ENCODE measurements at places on chromosomes 12 and 14. TPM values are rescaled to one million over a fixed set of nuclear protein-coding genes. Genes with fewer than 3 reads are reported as not detected.

- H3K36me3 ChIP-seq, result no peaks in the 10 kb centered on the region
- H3K4me1 ChIP-seq, result no peaks in the 10 kb centered on the region
- H3K27me3 ChIP-seq, result no peaks in the 10 kb centered on the region
- no peak overlapping the region for H3K27ac ChIP-seq
Observed at GRCh38 chr14:92372230-92372629, 49.3 kb downstream of the SLC24A4 start.

- no peak overlapping the region for H3K27ac ChIP-seq
- no peak overlapping the region for H3K4me3 ChIP-seq
- no peaks in the 10 kb centered on the region for H3K4me1 ChIP-seq
- no peaks in the 10 kb centered on the region for H3K36me3 ChIP-seq
- DNase-seq, result no peak
- no peaks in the 10 kb centered on the region for H3K27me3 ChIP-seq
Observed at GRCh38 chr14:52117111-52117832, 48.4 kb upstream of the NID2 start.

GRCh38 chr14:104693482-104694431, 4.3 kb downstream of the INF2 start:
- no peak for DNase-seq
- no peak overlapping the region for H3K4me3 ChIP-seq
- H3K27me3 ChIP-seq, result no peaks in the 10 kb centered on the region
- peak overlapping the region; percentile 76 for H3K27ac ChIP-seq
- peaks cover 7% of the 10 kb centered on the region for H3K36me3 ChIP-seq

- no peaks in the 10 kb centered on the region for H3K27me3 ChIP-seq
- DNase-seq, result no peak
- H3K27ac ChIP-seq, result no peak overlapping the region
- H3K4me1 ChIP-seq, result no peaks in the 10 kb centered on the region
Observed at GRCh38 chr12:28063355-28063880, 90.9 kb upstream of the PTHLH start.

GRCh38 chr14:71638523-71639196, 293.6 kb upstream of the RGS6 start:
- H3K27me3 ChIP-seq, result no peaks in the 10 kb centered on the region
- H3K4me3 ChIP-seq, result no peak overlapping the region
- H3K27ac ChIP-seq, result no peak overlapping the region
- no peak for DNase-seq
- no peaks in the 10 kb centered on the region for H3K36me3 ChIP-seq

- H3K36me3 ChIP-seq, result no peaks in the 10 kb centered on the region
- no peaks in the 10 kb centered on the region for H3K27me3 ChIP-seq
- peak overlapping the region; percentile 73 for H3K27ac ChIP-seq
- peaks cover 10% of the 10 kb centered on the region for H3K4me1 ChIP-seq
- H3K4me3 ChIP-seq, result peak overlapping the region; percentile 51
Observed at GRCh38 chr12:10749700-10750384, 26.7 kb upstream of the YBX3 start.

DNA sequence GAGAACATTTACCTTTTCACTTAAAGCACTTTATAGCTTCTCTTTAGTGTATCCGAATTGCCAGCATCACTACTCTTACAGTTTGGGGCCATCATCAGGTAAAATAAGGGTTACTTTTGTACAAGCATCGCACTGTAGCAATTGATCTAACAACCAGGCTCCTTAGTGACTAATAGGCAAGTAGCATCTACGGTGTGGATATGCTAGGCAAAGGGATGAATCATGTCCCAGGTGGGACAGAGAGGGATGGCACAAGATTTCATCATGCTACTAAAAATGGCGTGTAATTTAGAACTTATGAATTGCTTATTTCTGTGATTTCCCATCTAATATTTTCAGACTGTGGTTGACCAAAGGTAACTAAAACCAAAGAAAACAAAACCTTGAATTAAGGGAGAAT, 582.3 kb downstream of the KCNH5 start:
- no peak overlapping the region for H3K4me3 ChIP-seq
- H3K27ac ChIP-seq, result no peak overlapping the region
- no peaks in the 10 kb centered on the region for H3K36me3 ChIP-seq
- H3K4me1 ChIP-seq, result no peaks in the 10 kb centered on the region
- no peak for DNase-seq
- H3K27me3 ChIP-seq, result no peaks in the 10 kb centered on the region

GRCh38 chr14:81819344-81819743, 285.7 kb upstream of the SEL1L start:
- H3K36me3 ChIP-seq, result no peaks in the 10 kb centered on the region
- DNase-seq, result no peak
- H3K4me1 ChIP-seq, result no peaks in the 10 kb centered on the region
- no peak overlapping the region for H3K27ac ChIP-seq
- H3K27me3 ChIP-seq, result no peaks in the 10 kb centered on the region
- H3K4me3 ChIP-seq, result no peak overlapping the region

GRCh38 chr12:23950775-23951451, 1.4 kb upstream of the SOX5 start:
- no peak overlapping the region for H3K27ac ChIP-seq
- H3K27me3 ChIP-seq, result peaks cover 36% of the 10 kb centered on the region
- peaks cover 24% of the 10 kb centered on the region for H3K4me1 ChIP-seq
- peak overlapping the region; percentile 47 for H3K4me3 ChIP-seq
- DNase-seq, result no peak

DNA sequence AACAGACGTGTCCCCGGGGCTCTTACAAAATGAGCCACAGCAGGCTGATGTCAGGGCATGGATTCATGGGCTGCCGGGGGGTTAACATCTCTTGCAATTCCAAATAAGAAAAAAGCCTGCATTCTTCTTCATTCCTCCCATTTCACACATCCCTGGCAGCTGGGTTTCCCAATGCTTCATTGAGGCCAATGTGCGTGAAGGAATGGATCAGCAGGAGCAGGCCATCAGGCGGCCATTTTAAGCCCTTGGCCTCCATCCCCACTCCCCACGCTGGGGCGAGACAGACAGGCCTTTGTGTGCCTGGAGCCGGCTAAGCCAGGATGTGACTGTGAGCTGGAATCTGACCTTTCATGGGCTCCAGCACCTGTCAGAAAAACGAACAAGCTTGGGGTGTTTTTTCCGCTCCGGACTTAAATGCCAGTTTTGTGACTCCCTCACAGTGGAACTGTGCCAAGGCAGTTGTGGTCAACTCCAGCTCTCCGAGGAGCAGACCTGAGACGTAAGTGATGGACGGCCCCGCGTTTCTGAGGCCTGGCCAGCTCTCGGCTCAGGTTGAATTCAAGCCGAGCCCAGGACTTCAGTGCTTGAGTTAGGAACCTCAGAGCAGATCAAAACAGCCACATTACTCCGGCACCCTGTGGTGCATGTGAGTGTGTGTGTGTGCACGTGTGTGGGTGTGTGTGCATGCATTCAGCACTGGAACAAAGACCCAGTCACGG, 133.1 kb downstream of the TMEM30B start:
- no peaks in the 10 kb centered on the region for H3K27me3 ChIP-seq
- H3K4me3 ChIP-seq, result no peak overlapping the region
- H3K36me3 ChIP-seq, result no peaks in the 10 kb centered on the region
- peaks cover 50% of the 10 kb centered on the region for H3K4me1 ChIP-seq
- H3K27ac ChIP-seq, result peak overlapping the region; percentile 74

DNA sequence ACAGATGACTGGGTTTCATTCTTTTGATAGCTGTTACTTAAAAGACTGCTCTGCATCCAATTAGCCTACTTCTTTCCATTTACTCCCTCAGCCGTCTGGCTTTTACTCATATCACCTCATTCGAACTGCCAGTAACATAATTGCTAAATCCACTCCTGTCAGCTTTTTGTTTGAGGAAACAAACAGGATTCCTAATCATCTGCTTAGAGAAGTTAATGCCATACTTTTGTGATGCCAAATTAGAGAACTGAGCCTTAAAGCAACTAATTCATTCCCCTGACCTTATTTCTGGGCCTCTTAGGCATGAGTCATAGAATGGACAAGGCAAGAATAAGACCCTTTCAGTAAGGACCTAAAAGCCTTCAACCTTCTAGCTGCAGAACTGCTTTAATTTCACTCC, 2.9 kb downstream of the OXA1L start:
- no peak for DNase-seq
- no peak overlapping the region for H3K27ac ChIP-seq
- H3K27me3 ChIP-seq, result no peaks in the 10 kb centered on the region
- peaks cover 20% of the 10 kb centered on the region for H3K4me1 ChIP-seq
- H3K4me3 ChIP-seq, result no peak overlapping the region
- peaks cover 54% of the 10 kb centered on the region for H3K36me3 ChIP-seq

- no peaks in the 10 kb centered on the region for H3K27me3 ChIP-seq
- no peak overlapping the region for H3K27ac ChIP-seq
- H3K4me1 ChIP-seq, result no peaks in the 10 kb centered on the region
- no peaks in the 10 kb centered on the region for H3K36me3 ChIP-seq
Observed at GRCh38 chr14:94161981-94162380, 12.1 kb upstream of the PPP4R4 start.

DNA sequence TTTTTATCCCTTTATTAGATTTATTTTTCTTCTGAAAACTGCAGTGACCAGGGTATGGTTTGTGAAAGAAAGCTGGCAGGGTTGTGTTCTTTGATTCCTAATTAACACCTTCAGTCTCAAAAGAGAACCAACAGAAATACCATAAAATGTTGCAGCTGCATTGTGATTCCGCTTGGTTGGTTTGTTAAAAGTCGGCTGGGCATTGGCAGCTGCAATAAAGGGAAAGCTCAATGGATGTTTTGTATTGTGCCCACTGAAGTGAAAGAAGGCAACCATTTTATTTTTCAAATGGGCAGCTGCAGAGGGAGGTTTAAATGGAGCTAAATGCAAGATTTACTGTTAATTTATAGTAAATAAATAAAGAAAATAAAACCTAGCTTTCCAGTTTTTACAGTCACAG, 16.7 kb downstream of the LGR5 start:
- DNase-seq, result no peak
- H3K4me1 ChIP-seq, result no peaks in the 10 kb centered on the region
- H3K27me3 ChIP-seq, result no peaks in the 10 kb centered on the region
- H3K36me3 ChIP-seq, result no peaks in the 10 kb centered on the region

- H3K4me1 ChIP-seq, result peaks cover 57% of the 10 kb centered on the region
- no peaks in the 10 kb centered on the region for H3K36me3 ChIP-seq
- H3K4me3 ChIP-seq, result peak overlapping the region; percentile 97
Observed at GRCh38 chr12:56687223-56688128, 608 bp downstream of the PTGES3 start.

GRCh38 chr14:93025055-93025454, 90.7 kb downstream of the ITPK1 start:
- no peak overlapping the region for H3K4me3 ChIP-seq
- no peak overlapping the region for H3K27ac ChIP-seq
- H3K4me1 ChIP-seq, result peaks cover 82% of the 10 kb centered on the region
- no peaks in the 10 kb centered on the region for H3K27me3 ChIP-seq
- no peaks in the 10 kb centered on the region for H3K36me3 ChIP-seq

GRCh38 chr14:81172353-81172752, 48.4 kb downstream of the GTF2A1 start:
- H3K36me3 ChIP-seq, result no peaks in the 10 kb centered on the region
- H3K4me1 ChIP-seq, result peaks cover 13% of the 10 kb centered on the region
- no peak for DNase-seq
- H3K27ac ChIP-seq, result no peak overlapping the region
- no peaks in the 10 kb centered on the region for H3K27me3 ChIP-seq

DNA sequence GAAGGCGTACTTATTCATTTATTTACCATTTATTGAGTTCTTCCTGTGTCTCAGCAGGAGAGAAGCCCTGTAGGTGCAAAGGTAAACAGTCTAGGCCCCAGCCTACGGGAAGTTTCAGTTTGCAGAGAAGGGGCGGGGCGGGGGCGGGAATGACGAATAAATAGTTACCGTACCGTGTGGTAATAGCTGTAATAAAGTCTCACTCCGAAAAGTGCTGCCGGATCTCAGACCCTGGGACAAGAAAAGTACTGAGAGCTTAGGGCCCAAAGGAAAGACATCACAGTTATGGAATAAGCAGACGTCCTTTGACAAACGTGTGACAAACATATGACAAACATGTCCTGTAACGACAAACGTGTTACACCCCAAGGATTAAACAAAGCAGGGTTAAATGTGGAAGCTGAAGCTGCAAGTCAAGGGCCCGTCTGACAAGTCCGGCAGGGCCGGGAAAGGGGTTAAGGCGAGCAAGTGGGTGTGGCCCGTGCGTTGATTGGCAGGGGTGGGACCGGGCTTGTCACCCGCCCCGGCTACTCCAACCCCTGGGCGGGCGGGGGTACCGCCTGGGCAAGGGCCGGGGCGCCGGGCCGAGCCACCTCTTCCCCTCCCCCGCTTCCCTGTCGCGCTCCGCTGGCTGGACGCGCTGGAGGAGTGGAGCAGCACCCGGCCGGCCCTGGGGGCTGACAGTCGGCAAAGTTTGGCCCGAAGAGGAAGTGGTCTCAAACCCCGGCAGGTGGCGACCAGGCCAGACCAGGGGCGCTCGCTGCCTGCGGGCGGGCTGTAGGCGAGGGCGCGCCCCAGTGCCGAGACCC, at the start of gene LRP10:
LRP10 (plus strand) TSS at position 517 of the 809 bp plus-strand sequence. CDS start 564 bp downstream, outside the sequence.
- peak within 1 kb of the TSS; percentile 100 for H3K27ac ChIP-seq
- peaks cover 27% of the 10 kb centered on the region for H3K4me1 ChIP-seq
- peak; percentile 98 for DNase-seq
- H3K4me3 ChIP-seq, result peak within 1 kb of the TSS; percentile 99

GRCh38 chr12:120767071-120768024, 41.7 kb downstream of the ACADS start:
- DNase-seq, result no peak
- no peak overlapping the region for H3K4me3 ChIP-seq
- peaks cover 2% of the 10 kb centered on the region for H3K4me1 ChIP-seq
- peaks cover 63% of the 10 kb centered on the region for H3K36me3 ChIP-seq
- H3K27ac ChIP-seq, result no peak overlapping the region
- no peaks in the 10 kb centered on the region for H3K27me3 ChIP-seq

DNA sequence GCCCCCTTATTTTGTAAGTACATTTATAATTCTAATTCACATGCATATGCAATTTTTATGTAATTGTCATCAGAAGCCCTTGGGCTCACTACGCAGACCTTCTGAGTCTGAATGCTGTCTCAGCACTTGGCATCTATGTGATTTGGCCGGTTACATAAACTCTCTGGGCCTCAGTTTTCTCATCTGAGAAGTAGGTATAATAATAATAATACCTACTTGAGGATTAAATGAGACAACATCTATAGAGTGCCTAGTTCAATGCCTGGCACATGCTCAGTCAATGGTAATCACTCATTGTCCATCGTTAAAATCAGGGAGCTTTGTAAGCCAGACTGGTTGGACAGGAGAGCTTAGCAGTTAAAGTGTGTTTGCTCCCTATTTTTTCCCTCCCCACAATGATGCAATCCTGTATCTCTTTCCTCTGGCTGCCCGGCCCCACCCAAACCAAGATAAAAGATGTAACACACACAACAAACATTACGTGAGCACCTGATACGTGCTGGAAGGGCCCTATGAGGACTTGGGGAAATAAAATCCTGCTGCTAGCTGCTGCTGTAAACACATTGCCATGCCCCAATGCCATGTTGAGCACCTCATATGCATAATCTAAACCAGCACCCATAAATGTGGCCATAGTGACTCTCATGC, 235.0 kb downstream of the CRADD start:
- H3K27ac ChIP-seq, result no peak overlapping the region
- no peaks in the 10 kb centered on the region for H3K4me1 ChIP-seq
- no peaks in the 10 kb centered on the region for H3K36me3 ChIP-seq
- DNase-seq, result no peak
- no peak overlapping the region for H3K4me3 ChIP-seq
- H3K27me3 ChIP-seq, result no peaks in the 10 kb centered on the region

GRCh38 chr14:101963656-101964296, 597 bp upstream of the DYNC1H1 start:
- H3K36me3 ChIP-seq, result no peaks in the 10 kb centered on the region
- no peaks in the 10 kb centered on the region for H3K27me3 ChIP-seq
- H3K4me3 ChIP-seq, result peak overlapping the region; percentile 97
- no peak for DNase-seq
- H3K4me1 ChIP-seq, result peaks cover 77% of the 10 kb centered on the region

PPP4R4 gene
- 0.83 TPM for total RNA-seq

PTCSC3 gene
- not detected for total RNA-seq

COX14 gene
- 81.8 TPM for total RNA-seq

SLC38A4 gene
- total RNA-seq, result not detected

BDKRB2 gene
- total RNA-seq, result 5.8 TPM

CPM gene
- total RNA-seq, result 30.8 TPM
